ENCODE measurements at places on chromosomes 16 and 17.
A peak's percentile ranks its signal among the peaks of the same experiment; 100 is the strongest.

DNA sequence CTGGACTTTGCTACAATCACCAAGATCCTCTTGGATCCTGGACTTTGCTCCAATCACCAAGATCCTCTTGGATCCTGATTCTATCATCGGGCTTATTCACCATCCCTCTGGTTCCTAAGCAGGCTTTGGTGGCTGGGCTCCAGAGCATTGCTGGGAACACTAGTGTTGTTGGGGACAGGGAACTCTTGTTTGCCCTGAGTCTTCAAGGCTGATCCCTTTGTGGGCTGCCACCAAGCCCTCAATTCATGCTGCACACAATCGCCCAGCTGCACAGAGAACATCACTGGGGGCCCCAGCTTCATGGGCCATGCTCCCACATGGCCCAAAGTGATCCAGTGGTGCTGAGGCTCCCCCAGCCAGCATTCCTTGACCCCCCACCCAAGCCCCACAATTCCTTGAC is 88.3 kb downstream of the TMEM132E start:
- DNase-seq, result no peak

DNA sequence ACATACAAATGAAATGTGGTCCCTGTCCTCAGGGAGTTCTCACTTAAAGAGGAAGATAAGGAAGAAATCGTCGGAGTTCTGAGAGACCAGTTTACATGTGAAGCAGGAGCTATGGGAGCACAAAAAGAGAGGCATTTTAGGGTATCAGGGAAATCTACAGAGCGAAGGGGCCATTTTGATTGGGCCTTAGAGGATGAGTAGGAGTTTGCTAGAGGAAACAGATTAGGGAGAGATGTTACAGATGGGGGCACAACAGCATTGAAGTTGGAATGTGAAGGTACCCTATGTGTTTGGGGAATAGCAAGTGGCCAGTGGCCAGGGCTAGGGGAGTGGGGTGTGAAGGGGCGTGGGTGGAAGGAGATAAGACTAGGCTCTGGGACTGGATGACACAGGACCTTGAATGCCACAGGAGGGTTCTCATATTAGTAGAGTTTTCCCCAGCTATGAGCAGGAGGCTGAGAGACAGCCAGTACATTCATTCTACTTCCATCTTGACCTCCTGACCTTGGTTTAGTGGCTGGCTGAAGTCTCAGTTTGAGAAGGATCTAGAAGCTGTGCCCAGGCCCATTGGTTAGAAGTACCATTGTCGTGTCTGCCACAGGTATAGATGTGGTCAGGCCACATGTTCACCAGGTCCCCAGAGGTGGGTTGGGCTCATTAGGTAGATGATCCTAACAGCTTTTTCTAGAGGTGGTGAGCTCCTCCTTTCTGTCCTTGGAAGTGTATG is 34.8 kb downstream of the CPNE2 start:
- no peak for DNase-seq

- no peak for DNase-seq
Observed at GRCh38 chr17:57935833-57936807, 19.1 kb downstream of the CUEDC1 start.

DNA sequence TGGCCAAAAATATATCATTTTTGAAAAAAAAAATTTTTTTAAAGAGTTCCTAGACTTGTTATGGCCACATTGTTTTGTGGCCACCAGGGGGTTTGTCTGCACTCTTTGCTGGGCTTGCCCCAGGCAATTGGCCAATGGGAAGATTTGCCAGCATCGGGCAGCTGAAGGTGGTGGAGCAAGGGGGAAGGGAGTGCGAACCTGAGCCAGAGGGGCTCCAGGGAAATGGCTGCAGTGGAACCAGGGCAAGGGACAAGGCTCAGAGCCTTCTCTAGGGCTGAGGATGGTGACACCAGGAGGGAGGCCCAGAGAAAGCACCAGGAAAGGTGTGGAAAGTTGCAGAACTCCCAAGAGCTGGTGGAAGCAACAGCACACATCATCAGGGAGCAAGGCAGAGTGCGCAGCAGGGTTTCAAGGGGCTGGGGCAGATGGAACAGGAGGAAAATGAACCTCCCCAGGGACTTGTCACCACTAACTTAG is 15.5 kb upstream of the CMIP start:
- DNase-seq, result no peak

- no peak for DNase-seq
Observed at GRCh38 chr17:29645515-29646051, 22.9 kb upstream of the CORO6 start.

DNA sequence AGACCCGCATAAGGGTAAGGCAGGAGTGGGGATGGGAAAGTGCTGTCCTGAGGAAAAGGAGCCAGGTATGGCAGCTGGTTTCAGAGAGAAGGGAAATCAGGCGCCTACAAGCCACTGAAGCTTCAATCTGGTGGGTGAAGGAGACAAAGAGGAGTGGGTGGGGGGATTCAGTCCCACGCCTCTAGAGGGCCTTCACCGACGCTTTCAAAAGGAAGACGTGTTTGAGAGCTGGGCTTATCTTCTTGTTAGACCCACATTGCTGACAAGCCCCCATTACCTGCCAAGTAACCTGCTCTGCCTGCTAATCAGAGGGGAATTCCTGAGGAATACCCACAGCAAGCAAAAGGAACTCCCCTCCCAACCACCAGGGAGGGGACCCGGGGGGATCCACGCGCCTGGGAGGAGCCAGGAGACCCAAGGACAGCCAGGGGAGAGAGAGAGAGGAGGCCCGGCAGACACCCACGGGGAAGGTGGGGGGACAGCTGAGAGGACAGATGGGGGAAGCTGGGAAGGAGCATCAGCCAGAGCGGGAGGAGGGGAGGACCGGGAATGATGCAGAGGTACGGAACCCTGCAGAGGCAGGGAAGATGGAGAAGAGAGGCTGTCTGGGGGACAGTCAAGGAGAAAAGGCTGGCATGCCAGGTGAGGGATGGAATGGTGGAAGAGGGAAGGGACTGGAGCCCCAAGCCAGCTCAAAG is 1.0 kb downstream of the MTMR4 start:
- DNase-seq, result no peak

DNA sequence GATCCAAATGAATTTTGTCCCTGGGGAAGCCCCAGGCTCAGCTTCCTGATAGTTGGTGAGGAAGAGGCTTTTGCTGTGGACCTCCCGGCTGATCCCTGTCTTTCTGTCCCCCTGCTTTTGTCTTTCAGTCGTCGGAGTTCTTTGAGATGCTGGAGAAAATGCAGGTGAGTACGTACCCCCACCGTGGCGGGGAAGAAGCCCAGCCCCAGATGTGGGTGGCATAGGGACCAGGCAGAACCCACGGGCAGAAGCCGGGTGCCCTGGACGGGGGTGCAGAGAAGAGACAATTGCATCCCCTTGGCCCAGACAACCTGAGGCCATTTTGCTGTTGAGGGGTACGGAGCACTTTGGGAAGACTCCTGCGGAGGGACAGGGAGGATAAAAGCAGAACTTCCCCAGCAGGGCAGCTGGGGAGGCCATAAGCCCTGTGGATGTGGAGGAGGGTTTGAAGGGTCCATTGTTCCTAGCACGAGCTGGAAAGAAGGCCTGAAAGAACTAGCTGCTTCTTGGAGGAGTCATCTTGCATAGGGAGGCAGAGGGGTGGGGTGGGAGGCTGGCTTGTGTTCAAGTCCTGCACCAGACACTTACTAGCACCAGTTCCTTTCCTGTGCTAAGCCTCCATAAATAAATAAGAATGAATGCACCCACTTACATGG is 105.6 kb downstream of the OR1D5 start:
- DNase-seq, result no peak

GRCh38 chr17:49549311-49549605 is 26.4 kb upstream of the NXPH3 start:
- no peak for DNase-seq

DNA sequence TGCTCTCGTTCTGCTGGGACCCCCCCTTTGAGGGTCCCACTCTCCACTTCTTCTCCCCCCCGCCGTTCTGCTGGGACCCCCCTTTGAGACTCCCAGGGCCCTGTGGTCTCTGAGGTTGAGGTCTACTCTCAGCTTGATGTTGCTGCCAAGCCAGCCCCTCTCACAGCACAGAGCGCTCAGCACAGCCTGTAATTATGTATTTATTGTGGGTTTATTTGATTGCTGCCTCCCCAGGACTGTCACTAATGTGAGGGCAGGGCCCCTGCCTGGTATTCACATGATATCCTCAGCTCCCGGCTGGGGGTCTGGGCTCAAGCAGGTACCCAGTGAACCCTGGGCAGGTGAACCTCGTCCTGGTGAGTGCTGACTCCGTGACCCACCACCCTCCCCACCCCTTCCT is 35.4 kb downstream of the ACTG1 start:
- no peak for DNase-seq

DNA sequence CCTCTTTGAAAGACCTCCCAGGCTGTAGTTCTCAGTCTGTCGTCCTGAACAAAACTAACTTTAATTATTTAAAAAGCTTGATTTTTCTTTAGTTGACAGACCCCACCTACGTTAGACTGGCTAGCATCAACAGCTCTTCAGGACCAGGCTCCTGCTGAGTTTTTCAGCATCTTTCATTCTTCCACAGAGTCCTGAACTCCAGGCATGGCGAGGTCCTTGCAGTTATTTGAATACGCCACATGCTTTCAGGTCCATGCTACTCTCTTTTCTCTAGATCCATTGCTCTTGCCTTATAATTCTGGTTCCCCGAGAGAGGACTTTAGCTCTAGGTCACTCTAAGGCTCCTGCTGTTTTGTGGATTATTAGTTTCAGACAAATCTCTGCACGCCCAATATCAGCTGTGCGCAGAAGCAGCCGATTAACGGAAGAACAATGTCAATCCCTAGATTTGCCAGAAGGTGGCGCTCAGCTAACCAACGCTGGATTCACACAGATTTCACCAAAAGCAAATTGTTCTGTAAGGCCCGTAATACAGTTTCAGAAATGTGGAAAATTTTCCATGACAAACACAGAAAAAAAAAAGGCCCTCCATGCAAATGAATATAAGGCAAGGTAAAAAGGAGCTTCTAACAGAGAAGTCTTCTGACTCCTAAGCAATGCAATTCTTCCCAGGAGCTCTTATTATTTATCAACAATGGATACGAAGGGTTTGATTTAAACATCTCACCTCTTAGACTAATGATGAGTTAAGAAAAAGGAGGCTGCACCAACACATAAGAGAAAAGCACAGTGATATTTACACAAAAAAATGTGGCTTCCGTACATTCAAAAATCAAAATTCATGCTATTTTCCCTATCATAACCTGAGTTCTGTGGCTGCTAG is 33.5 kb upstream of the BCO1 start:
- DNase-seq, result peak; percentile 28

- DNase-seq, result no peak
Observed at GRCh38 chr16:7397901-7398300, 65.3 kb downstream of the RBFOX1 start.

GRCh38 chr17:31061678-31062077 is 33.1 kb upstream of the NF1 start:
- no peak for DNase-seq

GRCh38 chr17:676060-676700 is 38.5 kb downstream of the VPS53 start:
- no peak for DNase-seq

DNA sequence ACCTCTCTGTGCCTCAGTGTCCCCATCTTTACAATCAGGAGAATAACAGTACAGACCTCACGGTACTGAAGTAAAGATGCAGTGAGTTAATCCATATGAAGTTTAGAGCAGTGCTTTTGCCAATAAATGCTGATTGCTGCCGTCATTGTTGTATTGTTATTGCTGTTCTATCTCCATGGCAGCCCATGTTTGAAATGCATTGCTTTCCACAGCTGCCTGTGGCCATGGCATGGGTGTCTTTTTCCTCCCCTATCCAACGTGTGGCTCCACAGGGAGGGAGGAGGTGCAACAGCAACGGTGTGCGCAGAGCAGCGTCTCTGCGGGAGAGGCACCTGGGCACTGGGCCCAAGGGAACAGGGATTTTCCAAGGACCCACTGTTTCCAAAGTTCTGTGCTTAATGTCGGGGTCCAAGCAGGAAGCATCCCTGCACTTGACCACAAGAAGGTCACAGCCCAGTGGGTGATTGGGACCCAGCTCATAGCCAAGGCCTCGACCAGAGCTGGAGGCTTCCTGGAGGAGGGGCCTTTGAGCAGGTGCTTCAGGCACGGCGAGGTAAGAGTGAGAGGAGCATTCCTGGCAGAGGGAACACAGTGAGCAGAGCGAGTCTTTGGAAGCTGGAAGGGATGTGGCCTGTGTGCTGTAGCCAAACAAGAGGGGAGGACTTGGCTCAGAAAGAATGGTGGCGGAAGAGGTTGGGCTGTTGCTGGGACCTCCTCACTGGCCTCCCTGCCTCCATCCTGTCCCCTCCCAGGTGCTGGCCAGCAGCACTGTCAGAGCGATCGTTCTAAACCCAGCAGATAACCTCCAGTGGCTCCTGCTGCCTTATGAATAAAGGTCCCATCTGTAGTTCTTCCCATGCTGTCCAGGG is 3.9 kb downstream of the RAI1 start:
- DNase-seq, result no peak

- DNase-seq, result no peak
Observed at GRCh38 chr17:28849281-28849680, 5.5 kb upstream of the ERAL1 start.

DNA sequence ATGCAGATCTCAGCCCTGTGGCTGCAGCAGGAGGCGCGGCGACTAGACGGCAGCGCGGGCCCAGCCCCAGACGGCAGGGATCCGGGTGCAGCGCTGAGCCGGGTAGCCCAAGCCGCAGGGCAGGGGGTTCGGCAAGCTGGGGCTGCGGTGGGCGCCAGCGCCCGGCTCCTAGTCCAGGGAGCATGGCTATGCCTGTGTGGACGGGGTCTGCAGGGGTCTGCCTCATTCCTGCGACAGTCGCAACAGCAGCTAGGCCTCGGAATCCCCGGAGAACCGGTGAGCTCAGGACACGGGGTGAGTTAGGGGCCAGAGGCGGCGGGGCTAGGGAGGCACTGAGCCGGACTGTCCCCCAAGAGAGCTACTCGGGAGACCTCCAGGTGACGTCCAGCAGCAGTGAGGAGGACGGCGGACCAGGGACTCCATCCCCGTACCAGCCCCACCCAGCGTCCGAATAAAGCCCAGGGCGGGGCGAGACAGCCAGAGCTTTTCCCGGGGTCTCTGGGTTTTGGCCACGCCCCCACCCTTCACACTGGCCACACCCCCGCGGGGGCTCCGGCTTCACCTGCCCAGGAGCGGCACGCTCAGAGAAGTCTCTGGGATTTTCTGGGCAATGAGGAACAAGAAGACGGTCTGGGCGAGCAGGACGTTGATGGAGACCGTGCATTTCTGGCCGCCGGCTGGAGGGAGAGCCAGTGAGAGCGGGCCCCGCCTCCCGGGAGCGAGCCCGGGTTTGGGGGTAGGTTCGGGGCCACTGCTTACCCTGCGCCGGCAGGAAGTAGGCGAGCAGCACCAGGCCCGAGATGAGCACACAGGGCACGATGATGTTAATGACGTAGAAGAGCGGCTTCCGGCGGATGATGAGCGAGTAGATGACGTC is 1.1 kb downstream of the C17orf107 start:
- peak; percentile 40 for DNase-seq

GRCh38 chr16:48280546-48280945 is 33.2 kb upstream of the ABCC11 start:
- no peak for DNase-seq

- no peak for DNase-seq
Observed at GRCh38 chr17:66562119-66562518, 259.7 kb downstream of the PRKCA start.

All from T-helper 1 cell (primary cell).